ENCODE measurements at places on chromosomes 7 and 10. TPM values are rescaled to one million over a fixed set of nuclear protein-coding genes. Genes with fewer than 3 reads are reported as not detected.

GRCh38 chr10:62380016-62380415 lies 5.8 kb downstream of the ZNF365 start:
- DNase-seq = no peak

- DNase-seq = peak; percentile 33
Observed at GRCh38 chr10:77756319-77757232, 119.0 kb upstream of the KCNMA1 start.

- no peak for DNase-seq
Observed at GRCh38 chr10:48213047-48213446, 61.4 kb downstream of the FRMPD2 start.

DNA sequence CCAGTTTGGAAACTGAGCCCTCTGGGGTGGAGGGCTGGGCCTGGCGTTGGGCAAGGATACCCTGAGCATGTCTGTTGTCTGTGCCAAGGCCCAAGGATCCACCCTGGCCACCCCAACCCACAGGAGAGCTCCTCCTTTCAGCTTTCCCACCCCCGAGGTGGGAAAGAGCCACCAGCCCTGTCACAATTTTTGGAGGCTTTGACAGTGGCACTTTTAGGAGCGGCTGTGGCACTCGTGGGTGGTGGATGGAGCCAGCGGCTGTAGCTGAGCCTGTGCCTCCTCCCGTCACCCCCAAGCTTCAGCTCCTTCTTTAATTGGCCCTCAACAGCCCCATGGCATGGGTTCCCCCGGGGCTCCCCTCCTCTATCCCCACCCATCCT lies 18.2 kb upstream of the ZNF862 start:
- peak; percentile 6 for DNase-seq

DNA sequence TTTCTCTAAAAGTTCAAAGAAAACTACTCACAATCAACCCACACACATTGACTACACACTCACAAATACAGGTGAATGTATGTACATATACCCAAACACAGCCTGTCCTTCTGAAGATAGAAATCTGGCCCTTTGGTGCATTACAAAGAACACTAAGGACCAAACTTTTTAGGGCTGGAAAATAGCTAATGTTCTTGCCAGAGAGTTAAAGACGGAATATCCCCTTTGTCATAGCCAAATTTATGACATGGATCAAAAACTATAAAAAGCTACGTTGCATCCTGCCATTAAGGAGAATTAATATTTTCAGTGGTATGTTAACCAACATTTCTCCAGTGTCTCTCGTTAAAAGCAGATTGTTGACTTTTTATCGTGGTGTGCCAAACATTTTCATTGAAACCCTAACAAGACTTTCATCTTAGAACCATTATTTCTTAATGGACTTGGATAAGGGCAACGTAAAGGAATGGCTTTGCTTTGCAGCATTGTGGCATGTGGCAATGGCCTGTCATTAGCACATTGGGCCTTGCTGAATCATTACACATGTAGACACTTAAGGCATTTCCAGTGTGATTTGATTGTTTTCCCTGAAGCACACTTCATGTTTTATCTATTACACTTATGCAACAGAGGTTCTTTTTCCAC lies 150.9 kb upstream of the MEOX2 start:
- DNase-seq = peak; percentile 14

GRCh38 chr7:4774658-4775249 lies 669 bp upstream of the AP5Z1 start:
- DNase-seq = no peak

DNA sequence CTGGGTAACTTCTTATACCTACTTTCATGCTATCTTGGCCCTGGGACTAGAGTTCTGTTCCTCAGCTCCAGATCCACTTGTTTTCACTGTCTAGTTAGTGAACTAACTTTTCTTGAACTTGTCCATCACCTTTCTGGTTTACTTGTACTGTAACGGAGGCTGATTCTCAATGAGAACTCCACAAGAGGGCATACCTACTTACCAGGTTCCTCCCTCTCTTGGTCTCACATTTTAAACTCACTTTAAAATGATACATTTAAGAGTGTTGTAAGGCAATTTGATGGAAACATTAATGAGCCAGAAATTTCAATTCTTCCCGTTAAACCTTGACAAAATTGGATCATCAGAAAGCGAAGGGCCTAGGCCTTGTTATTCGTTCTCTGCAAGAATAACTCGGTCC lies 111.6 kb downstream of the MAGI2 start:
- DNase-seq = no peak

- no peak for DNase-seq
Observed at GRCh38 chr10:124285587-124286527, 132.9 kb downstream of the OAT start.

DNA sequence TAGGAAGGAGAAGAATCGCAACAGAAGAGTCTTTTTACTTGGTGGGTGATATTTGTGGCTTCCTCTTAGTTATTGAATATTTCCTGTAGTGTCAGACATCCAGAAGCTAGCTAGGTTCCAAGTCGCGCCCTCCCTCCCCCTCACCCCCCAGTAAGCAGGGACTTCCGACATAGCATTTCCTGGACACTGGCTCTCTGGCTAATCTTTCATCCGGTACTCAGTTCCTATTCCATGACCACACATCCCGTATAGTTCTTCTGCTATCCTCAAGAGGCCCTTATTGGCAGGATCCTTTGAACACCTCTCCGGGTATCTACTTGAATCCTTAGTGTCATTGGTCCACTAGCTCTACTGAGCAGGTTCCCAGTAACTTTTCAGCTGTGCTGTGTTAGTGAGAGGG lies 167.8 kb downstream of the HDAC9 start:
- no peak for DNase-seq

GRCh38 chr10:119391440-119392251 lies 150.9 kb downstream of the RGS10 start:
- DNase-seq = no peak

GRCh38 chr10:74081941-74082718 lies 68.5 kb downstream of the AP3M1 start:
- no peak for DNase-seq

DNA sequence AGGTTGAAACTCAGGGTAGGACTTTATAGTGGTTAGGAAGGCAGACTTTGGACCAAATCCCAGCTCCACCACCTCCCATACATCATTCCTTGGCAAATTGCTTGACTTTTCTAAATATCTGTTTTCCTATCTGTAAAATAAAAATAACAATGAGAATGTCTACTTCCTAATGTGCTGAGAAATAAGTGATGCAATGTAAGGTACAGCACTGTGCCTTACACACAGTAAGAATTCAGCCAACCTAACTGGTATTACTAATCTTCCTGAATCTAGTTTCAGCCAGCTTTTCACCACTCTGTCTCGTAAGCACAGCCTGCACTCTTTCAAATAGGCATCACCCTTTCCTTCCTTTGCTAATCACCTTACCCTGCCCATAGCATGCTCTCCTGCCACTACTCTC lies 9.7 kb downstream of the PRLHR start:
- no peak for DNase-seq

DNA sequence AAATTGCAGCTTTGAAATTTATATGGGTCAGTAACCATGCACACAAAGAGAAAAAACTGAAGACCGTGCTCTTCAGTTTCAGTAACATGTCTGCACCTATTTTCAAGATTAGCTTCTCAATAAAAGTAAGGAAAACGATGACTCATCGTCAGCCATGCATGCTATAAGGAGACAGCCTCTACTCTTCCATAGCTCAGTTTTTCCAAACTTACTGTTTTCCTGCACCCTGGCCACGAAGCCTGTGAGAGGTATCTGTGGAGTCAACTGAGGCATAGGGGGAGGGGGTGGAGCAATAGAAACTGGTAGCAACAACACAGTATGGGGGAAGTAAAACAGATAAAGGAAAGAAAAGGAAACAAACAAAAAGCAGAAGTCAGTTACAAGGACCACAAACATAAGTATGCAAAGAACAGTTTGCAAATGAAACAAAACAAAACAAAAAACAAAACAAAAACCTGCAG lies 58.0 kb downstream of the PDSS1 start:
- DNase-seq = no peak

GRCh38 chr10:124763267-124763666 lies 19.1 kb upstream of the FAM53B start:
- no peak for DNase-seq

DNA sequence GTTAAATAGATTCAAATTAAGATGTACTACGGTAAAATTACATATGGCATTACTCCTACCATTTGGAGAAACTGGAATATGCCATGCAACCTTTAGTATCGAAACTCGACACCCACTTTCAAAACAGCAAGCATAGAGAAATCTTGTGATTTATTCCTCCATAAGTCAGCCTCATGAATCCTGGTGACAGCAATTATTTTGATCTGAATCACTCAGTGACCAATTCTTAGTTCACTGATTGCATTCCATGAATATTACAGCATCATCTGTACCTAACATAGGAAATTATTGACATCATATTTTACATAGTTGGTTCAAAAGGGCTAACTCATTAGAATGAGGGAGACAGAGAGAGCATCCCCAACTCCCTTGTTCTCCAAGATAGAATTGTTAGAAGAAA lies 89.6 kb downstream of the CACNB2 start:
- no peak for DNase-seq

The ABCB1 gene
- polyA plus RNA-seq = 0.09 TPM

The TUBB8 gene
- not detected for polyA plus RNA-seq

The MTPN gene
- polyA plus RNA-seq = 41.4 TPM

The KLF14 gene
- polyA plus RNA-seq = 1.5 TPM

The CDK13 gene
- 17.1 TPM for polyA plus RNA-seq

The PTPRZ1 gene
- 0.08 TPM for polyA plus RNA-seq
